A549 treated with ZK216348 at 1 μM for 4 hours (cell line): ENCODE measurements at places on chromosomes 5 and 9. TPM values are rescaled to one million over a fixed set of nuclear protein-coding genes. Genes with fewer than 3 reads are reported as not detected.

The C5orf34 gene
- 3.5 to 6.2 TPM (median 4.5 TPM) in 5 replicates for total RNA-seq

The IFT74 gene
- total RNA-seq = 10.7 to 18.0 TPM (median 12.7 TPM) in 5 replicates

The FBXO38 gene
- total RNA-seq = 14.7 to 20.6 TPM (median 20.4 TPM) in 5 replicates

The SEMA4D gene
- total RNA-seq = 3.7 to 10.0 TPM (median 5.8 TPM) in 5 replicates

The OR1Q1 gene
- 0.15 TPM in 1 of 5 replicates, not detected in the others for total RNA-seq

The PRRX2 gene
- total RNA-seq = 3.6 to 12.5 TPM (median 11.3 TPM) in 5 replicates

The KIF27 gene
- 0.68 to 1.7 TPM (median 1.3 TPM) in 5 replicates for total RNA-seq

The NR3C1 gene
- 27.7 to 41.1 TPM (median 37.9 TPM) in 5 replicates for total RNA-seq

The F12 gene
- 11.6 to 25.9 TPM (median 23.8 TPM) in 5 replicates for total RNA-seq

The JAKMIP2 gene
- not detected in 5 replicates for total RNA-seq

The KIAA0825 gene
- total RNA-seq = 0.27 to 0.55 TPM (median 0.44 TPM) in 5 replicates

The GARIN3 gene
- total RNA-seq = not detected in 5 replicates

The CDH18 gene
- not detected in 5 replicates for total RNA-seq

The NUDT12 gene
- 0.94 to 2.7 TPM (median 1.5 TPM) in 5 replicates for total RNA-seq

The MYMK gene
- not detected in 5 replicates for total RNA-seq

The TNC gene
- total RNA-seq = 0.59 to 2.3 TPM (median 1.0 TPM) in 5 replicates

The RANBP17 gene
- total RNA-seq = 2.1 to 3.0 TPM (median 2.6 TPM) in 5 replicates

The SEMA6A gene
- total RNA-seq = 0.11 TPM in 1 of 5 replicates, not detected in the others

The SPINK1 gene
- 0.55 to 1.0 TPM (median 0.99 TPM) in 5 replicates for total RNA-seq

The AK8 gene
- 0.43 to 1.4 TPM (median 1.2 TPM) in 5 replicates for total RNA-seq

The MPDZ gene
- 10.6 to 13.4 TPM (median 13.0 TPM) in 5 replicates for total RNA-seq

The GPX8 gene
- total RNA-seq = 27.0 to 41.5 TPM (median 36.1 TPM) in 5 replicates

The OR13C4 gene
- total RNA-seq = not detected in 5 replicates

The FCN2 gene
- not detected in 5 replicates for total RNA-seq

The WDR38 gene
- total RNA-seq = 0.13 to 0.19 TPM (median 0.19 TPM) in 3 of 5 replicates, not detected in the others

The ERCC8 gene
- total RNA-seq = 11.9 to 15.7 TPM (median 13.0 TPM) in 5 replicates

The FOXD4L3 gene
- 0.25 TPM in 1 of 5 replicates, not detected in the others for total RNA-seq

The IFNK gene
- not detected in 5 replicates for total RNA-seq

The FAM200C gene
- 1.8 to 2.3 TPM (median 2.1 TPM) in 5 replicates for total RNA-seq

The PTPRD gene
- total RNA-seq = 0.15 to 0.55 TPM (median 0.40 TPM) in 5 replicates

The PHF24 gene
- total RNA-seq = 0.05 to 0.29 TPM (median 0.12 TPM) in 4 of 5 replicates, not detected in the other

The ANAPC2 gene
- total RNA-seq = 19.0 to 41.0 TPM (median 34.9 TPM) in 5 replicates

The TNFSF15 gene
- total RNA-seq = 0.05 to 0.25 TPM (median 0.16 TPM) in 5 replicates

The WASHC1 gene
- 7.8 to 13.1 TPM (median 10.6 TPM) in 5 replicates for total RNA-seq

The CATSPER3 gene
- 0.20 to 0.57 TPM (median 0.40 TPM) in 5 replicates for total RNA-seq

The ANKDD1B gene
- 0.14 to 0.17 TPM in 2 of 5 replicates, not detected in the others for total RNA-seq

The ZNF366 gene
- not detected in 5 replicates for total RNA-seq

The TMEM174 gene
- not detected in 5 replicates for total RNA-seq

The ADGRD2 gene
- total RNA-seq = not detected in 5 replicates

The MELK gene
- total RNA-seq = 62.8 to 89.4 TPM (median 75.8 TPM) in 5 replicates

The AP3B1 gene
- 23.2 to 34.8 TPM (median 31.4 TPM) in 5 replicates for total RNA-seq

The SMIM33 gene
- total RNA-seq = not detected in 5 replicates

The MAML1 gene
- total RNA-seq = 15.0 to 24.8 TPM (median 19.3 TPM) in 5 replicates

The GARNL3 gene
- 1.8 to 3.3 TPM (median 2.8 TPM) in 5 replicates for total RNA-seq

The NOL6 gene
- 51.0 to 69.0 TPM (median 65.3 TPM) in 5 replicates for total RNA-seq
